ENCODE measurements at places on chromosomes 2 and 18.

- DNase-seq, result no peak
Measured at GRCh38 chr2:58876126-58876525, 635.0 kb upstream of the FANCL start.

GRCh38 chr2:200428961-200429665 is 80.8 kb downstream of the KCTD18 start:
- DNase-seq, result no peak

DNA sequence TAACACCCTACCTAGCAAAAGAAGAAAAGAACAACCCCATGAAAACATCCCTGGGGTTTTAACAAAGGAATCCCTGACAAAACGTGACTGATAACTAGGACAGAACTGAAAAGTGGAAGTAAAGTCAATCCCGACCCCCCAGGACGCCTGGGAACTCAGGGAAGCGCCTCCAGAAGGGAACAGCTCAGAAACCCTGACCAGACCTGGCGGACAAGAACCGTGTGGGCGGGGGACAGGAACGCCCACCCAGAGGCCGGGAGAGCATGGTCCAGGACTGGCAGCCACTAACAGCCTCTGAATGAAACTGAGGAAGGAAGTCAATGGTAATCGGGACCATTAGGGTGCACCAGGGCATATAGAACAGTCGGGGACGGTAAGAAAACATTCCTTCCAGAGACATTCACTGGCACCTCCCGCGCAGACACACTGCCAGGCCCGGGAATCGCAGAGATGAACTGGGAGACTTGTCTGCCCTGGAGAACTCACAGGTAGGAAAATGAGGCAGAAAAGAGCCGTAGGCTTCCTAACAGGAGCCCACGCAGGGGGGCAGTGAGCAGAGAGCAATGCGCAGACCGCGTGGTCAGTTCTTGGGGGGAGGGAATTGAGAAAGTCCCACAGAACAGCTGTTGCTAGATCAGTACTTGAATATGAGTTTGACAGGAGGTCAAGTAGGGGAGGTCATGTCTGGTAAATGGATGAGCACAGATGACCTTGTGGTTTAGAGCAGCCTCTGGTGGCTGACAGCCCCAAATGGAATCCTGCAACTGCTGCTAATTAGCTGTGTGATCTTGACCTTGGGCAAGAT is 1.3 kb upstream of the TBC1D8 start:
- DNase-seq, result no peak

GRCh38 chr2:85675866-85676548 is 8.0 kb upstream of the SFTPB start:
- no peak for DNase-seq

DNA sequence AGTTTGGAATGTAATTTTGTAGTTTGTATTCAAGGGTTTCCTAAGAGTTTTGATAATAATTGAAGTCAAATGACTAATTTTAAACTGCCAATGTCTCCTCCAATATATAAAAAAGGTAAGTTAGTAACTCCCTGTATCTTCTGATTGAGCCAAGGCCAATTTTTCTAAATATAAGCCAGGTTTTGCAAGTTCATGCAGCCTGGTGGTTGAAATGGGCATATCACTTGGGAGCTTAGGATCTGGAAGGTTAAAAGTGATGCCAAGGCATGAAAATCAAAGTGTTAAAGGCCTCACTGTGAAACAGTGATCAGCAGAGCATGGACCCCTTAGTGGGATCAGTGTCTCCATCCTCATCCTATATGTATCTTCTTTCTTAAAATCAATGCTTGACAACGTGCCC is 60.5 kb downstream of the MERTK start:
- DNase-seq, result no peak

DNA sequence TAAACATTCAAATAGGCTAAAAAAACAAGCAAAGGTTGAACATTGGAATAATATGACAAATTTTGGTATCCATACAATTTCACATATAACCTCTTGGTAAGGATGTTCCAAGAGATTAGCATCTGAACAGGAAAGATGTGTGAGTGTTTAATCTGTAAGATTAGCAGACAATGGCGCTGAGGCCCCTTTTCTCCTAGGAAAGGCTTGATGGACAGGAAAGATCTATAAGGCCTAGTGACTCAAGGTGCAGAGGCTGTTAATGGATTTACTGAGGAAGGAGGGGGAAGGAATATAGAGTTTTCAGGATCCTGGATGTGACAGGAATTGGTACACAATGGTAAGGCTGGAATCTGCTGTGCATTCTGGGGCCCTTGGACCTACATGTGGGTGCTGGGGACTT is 48.1 kb upstream of the SMAD2 start:
- no peak for DNase-seq

DNA sequence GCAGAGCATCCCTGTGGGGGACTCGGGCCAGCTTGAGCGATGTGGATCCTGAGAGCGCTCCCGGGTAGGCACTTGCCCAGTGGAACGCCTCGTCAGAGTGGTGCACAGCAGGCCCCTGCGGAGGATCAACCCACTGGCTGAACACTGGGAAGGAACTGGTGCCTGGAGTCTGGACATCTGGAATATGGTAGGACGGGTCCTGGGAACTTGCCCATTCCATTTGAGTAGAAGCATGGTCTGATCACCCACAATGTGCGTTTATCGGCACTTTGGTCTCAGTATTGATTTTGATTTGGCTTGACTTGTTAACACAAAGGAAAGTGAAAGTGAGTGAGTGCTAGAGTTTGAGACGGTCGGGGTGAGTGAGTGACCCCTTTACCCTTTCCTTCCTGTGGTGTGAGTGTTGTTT is 1336.2 kb upstream of the CHAC2 start:
- DNase-seq, result no peak

DNA sequence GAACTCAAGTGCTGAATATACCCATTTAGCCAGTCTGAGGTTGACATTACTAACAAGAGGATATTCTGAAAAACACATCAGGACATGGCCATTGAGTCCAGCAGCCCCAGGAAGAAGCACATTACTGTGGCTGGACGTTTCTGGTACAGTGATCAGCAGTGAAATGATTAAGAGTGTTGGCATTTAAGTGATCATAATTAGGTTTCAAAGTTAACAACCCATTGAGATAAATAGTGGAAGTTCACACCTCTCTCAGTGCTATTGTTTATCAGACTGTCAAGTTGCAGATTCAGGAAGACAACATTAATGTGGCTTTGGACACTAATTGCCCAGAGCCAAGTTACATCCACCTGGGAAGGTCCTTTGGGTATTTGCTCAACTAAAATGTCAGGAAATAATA is 139.5 kb upstream of the GAREM1 start:
- DNase-seq, result no peak

DNA sequence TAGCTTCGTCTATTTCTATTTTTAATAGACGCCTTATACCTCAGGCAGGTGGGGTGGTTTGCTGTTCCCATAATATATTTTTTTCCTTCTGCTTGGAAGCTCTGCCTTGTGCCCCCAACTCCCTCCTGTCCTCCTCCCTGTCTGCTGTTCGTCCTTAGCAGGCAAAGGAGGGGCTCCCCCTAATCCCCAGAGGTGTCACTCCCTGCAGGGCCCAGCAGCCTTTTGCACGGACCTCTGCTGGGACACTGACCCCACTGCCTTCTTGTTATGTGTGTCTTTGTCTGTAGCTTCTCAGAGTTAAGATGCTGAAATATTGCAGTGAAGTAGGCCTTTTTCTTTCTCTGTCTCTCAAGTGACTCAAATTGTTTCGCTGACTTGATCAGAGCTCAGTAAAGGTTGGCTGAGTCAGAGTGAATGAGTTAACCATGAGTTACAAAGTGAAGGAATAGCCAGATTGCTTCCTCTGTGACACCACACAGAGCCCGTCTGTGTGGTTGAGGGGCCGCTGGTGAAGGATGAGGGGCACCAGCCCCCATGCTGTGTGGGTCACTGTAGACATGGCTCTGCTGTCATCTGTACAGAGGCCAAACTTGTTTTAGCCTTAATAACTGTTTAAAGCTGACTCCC is 47.7 kb downstream of the PRKCE start:
- no peak for DNase-seq

DNA sequence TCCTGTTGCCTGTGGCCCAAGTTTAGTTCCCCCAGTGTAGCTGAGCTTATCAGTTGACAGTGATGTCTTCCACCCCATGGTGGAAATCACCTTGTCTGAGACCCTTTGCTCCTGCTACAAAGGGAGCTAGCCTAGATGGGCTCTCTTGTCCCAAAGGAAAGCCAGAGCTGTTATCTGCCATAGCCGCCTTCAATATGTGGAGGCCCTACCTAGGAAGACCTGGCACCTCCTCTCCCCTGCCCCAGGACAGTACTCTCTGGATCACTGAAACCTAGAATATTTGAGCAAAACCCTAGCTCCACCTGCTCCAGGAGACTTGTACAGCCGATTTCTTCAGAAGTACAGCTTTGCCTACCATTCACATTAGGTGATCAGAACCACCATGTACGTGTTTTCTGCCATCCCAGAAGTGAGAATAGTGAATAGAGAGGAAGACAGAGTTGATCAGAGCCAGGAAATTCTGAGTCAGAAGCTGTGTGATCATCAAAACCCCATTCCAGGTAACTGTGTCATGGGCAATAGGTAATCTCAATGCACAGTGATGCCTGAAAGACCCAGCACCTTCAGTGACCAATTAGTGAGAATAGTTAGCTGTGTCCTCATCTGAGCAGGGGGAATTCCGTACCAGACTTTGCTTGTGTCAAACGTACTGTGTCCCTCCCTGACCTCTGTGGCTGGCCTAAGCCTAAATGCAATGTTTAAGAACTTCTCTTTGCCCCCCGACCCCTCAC is 138.4 kb upstream of the ALPP start:
- no peak for DNase-seq

Measured in stimulated activated CD4-positive, alpha-beta T cell treated with anti-CD3 and anti-CD28 coated beads, Interleukin-2, amount 100 ng/mL, for 4 hours (primary cell).